SHP77 (cell line): ENCODE measurements at places on chromosomes 5 and 9.

GRCh38 chr9:89806371-89807100 lies 201.7 kb downstream of the GADD45G start:
- DNase-seq: no peak

- peak; percentile 49 for DNase-seq
Measured at GRCh38 chr9:35732800-35733541, 505 bp downstream of the CREB3 start.

DNA sequence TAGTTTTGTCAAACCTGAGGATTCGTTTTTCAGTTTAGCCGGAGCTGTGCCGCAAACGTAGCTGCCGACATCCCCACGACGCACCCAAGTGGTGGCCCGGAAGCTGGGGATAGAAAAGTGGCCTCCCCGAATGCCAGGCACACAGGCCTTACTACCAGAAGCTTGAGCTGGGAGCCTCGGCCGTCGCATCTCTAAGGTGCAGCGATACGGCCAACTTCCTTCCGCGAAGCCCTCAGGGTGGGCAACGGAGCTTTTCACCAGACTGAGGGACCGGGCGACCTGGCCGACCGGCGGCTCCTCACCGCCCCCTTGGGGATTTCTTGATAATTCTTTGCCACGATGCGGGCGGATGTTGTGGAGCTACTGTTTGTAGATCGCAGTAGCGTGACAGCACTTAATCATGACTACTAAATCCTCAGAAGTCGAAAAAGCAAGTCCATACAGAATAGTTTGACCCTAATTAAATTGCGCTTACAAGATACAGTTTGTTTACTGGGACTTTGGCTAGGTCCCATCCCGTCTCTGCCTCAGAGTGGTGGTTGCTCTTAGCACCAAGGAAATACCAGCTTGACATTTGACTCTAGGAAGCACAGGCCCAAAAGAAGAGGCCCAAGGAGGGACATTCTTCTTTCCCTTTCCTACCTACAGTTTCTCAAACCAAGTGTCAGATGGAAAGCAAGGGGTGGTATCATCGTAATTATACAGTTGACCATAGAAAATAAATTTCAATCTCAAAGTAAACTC lies 613 bp upstream of the TMEM267 start:
- peak; percentile 88 for DNase-seq

GRCh38 chr5:135213466-135214239 lies 179.6 kb upstream of the PITX1 start:
- peak; percentile 34 for DNase-seq

DNA sequence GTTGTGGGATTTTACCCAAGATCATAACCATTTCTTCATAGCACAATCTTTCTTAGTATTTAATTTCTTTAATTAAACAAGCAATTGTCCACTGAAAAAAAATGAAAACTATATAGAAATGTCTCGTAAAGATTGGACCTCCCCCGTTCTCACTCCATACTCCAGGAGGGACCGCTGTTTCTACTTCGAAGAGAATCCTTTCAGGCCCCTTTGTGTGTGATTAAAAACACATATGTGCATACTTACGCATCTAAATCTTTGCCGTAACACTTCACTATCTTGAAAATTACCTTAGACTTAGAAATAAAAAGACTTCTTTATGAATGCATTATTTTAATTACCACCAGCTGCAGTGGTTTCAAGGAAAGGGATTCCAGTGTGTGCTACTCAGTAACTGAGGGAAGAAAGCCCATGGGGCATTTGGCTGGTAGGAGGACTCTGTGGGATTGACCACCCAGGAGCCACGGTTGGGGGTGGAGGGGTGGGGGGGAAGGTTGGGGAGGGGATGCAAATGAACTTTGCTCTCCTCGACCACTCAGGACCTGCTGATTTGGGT lies 209.1 kb downstream of the FAM114A2 start:
- DNase-seq: no peak

GRCh38 chr5:35153375-35153932 lies 76.8 kb downstream of the PRLR start:
- DNase-seq: no peak

- DNase-seq: peak; percentile 31
Measured at GRCh38 chr9:3181049-3181953, 337.4 kb upstream of the PUM3 start.

GRCh38 chr9:77533671-77534070 lies 114.5 kb downstream of the GNA14 start:
- no peak for DNase-seq

- peak; percentile 44 for DNase-seq
Measured at GRCh38 chr5:73321757-73322436, 126.7 kb downstream of the FOXD1 start.

- DNase-seq: no peak
Measured at GRCh38 chr5:68953231-68953874, 140.5 kb upstream of the SLC30A5 start.

GRCh38 chr5:97986069-97986468 lies 787.4 kb upstream of the RGMB start:
- no peak for DNase-seq

GRCh38 chr9:90943341-90943740 lies 141.7 kb downstream of the SYK start:
- no peak for DNase-seq

DNA sequence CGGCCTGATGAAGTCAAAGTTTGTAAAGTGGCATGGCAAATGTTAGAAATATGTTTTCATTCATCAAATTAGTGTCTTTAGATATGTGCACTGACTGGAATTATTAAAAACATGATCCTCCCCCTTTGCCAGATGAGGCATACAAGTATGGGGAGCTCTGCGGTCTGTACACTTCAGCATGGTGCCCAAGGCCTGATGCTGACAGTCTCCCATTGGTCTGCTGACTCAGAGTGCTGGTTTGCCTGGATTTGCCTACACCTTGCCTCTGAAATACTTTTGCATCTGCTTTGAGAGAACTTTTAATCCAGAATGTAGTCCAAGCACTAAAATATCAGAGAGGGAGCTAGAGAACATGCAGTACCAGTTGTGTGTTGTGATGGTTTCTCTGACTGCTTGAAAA lies 354.3 kb upstream of the ACTBL2 start:
- no peak for DNase-seq

DNA sequence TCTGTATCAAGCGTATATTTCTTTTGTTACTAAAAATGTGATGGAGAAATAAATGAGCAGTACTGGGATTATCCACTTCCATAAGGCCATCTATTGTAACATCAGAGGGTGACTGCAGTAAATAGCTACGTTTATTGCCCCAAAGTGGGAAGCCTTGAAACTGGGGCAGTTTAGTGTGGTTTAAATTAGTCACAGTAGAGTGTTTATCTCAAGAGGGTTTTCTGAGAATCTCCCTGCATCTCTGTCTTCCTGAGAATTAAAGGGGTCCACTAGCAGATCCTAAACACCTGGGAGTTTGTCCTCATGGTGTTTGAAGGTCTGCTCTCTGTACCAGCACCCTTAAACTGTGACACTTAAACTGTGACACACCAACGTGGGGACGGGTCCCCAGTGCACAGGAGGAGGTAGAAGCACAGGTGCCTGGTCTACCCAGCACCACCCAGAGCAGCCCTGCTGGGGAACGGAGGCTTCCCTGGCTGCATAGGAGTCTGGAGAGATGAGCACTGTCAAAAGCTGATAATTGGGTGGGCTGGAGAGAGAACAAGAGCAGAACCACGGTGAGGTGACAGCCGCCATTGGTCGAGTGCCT lies 25.2 kb downstream of the PRRC2B start:
- no peak for DNase-seq

GRCh38 chr5:71887680-71888079 lies 168.6 kb downstream of the CARTPT start:
- peak; percentile 20 for DNase-seq

DNA sequence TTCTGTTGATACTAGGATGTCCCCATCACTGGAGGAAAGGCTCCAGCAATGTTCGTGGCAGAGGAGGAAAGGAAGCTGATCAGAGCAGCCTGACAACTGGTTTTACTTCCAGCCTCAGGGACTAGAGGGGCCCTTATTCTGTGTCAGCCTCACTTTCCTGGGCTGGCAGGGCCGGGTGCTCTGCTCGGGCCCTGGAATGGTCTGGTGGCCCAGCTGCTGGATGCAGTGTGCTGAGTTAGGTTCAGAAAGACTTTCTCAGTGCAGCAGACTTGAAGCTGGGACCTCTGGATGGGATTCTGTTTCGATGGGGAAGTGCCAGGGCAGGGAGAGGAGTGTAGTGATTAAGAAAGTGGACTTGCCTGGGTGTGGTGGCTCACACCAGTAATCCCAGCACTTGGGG lies 81.0 kb downstream of the MACROH2A1 start:
- DNase-seq: no peak

DNA sequence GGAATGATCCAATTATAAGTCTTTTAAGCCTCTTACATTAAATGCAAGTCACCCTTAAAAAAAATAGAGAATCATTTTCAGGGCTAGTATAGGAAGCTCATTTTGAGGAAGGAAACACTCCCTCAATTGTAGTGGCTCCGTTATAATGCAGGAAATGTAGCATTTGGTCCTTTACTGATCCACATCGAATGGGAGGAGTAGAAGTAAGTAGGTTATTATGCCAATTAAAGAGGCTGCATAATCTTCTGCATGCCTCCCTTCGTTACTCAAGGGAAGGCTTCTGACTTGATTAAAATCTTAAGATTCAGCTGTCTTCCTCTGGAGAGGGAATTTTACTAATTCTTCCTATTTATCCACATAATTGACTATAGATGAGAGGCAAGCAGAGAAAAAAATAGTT lies 579.2 kb upstream of the COX7C start:
- DNase-seq: no peak

DNA sequence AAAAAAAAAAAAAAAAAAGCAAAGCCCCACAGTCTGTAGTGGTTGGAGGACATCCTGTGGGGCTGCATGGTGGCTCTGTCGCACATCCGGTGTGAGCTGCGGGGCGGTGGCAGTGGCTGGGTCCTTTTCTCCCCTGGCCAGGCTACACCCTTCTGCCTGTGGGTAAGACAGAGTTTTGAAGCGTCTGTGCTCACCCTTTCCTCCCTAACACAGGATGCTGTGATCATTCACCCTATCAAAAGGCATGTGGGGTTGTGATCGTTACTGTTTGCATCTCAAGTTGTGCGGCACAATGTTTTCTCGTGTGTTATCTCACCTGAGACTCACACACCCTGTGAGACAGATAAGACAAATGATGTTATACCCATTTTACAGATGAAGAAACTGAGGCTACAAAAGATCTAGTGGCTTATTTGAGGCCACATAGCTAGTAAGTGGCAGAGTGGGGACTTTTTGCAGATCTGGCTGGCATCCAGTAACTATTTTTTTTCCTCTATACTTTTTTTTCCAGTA lies 17.5 kb downstream of the IRF1 start:
- no peak for DNase-seq

DNA sequence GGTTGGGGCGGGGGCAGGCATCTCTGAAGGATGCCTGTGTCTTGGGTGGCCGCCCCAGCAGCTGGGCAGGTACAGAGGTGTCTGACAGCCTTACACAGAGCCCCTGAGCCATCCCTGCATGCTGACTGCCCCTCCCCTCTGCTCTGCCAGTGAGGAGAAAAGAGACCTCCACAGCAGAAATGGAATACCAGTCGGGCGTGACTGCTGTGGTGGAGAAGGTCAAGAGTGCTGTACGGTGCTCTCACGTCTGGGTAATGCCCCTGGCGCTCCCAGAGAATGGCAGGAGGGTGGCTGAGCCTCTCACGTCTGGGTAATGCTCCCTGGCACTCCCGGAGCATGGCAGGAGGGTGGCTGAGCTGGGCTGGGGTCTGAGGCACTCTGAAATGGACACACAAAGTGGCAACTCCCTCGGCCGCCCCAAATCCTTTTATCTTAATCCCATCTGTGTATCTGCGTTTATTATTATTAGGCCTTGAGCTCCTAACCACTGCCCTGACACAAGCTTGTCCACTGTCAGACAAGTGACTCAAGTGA lies 2.5 kb upstream of the RABL6 start:
- no peak for DNase-seq

- no peak for DNase-seq
Measured at GRCh38 chr5:80249901-80250300, 5.9 kb downstream of the SERINC5 start.

DNA sequence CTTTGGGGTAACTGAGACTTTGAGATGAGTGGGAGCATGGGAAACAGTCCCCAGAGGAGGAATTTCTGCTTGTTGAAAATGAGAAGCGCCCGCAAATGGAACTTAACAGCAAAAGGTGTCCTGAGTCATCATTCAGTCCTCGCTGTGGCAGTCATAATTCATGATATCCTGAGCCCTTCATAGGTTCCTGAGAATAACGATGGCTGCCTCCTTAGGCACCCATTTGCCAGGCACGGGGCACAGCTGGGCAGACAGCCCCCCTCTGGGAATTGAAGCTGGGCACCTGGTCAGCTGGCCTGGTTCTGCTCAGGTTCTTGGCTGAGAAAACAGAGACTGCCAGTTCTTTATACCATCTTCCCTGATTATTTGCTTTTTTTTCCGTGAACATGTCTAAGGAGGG lies 69.8 kb upstream of the EGFLAM start:
- no peak for DNase-seq

GRCh38 chr9:76116913-76117312 lies 226.4 kb downstream of the PCSK5 start:
- DNase-seq: no peak

- DNase-seq: peak; percentile 22
Measured at GRCh38 chr5:55159763-55160492, at the start of gene GPX8. Gene GPX8, plus strand, starts transcription at chr5:55160171. Its CDS starts 22 bp downstream, at chr5:55160193.

- DNase-seq: no peak
Measured at GRCh38 chr5:152052470-152052869, 127.8 kb upstream of the GLRA1 start.

DNA sequence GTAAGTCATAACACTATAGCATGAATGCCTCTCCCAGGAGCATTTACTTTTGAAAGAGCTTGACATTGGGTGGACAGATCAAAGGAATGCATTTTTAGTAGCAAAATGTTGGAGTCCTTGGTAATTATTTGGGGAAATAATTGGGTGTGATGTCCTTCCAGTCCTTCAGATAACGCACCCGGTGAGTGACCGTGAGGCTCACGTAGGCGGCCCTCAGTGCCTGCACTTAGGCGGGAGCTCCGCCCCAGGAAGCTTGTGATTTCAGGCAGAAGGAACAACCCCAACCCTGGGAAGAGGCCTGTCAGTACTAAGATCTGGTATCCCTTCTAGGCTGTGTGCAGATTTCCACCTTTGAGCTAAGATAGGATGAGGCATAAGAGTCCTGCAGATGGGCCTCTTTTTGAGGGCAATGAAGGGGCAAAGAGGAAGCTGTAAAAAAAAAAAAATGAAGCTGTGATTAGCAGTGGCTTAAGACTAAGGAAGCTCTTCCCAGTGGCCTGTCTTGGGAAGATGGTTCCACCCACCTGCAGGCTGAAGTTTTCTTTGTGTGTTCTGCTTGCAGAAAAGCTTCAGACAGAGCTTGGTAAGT lies 14.9 kb downstream of the BTNL9 start:
- DNase-seq: no peak

DNA sequence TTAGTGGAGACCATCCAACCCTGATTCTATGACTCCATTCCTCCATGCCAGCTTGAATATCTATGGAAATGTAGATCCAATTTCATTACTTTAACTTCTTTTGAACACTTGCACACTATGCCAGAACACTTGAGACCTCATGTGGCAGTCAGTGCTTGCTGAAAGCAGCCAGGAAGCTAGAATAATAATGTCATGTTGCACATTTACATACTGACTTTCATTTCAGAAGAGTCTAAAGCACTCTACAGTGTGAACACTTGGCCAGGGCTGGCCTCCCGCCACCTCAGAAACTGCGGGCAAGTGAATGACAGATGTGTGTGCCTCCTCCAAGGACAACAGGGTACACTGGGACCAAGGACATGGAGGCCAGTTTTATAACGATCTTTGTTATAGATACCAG lies 97.3 kb downstream of the SLF1 start:
- no peak for DNase-seq

GRCh38 chr9:70535546-70536323 lies 121.3 kb upstream of the KLF9 start:
- DNase-seq: no peak

- DNase-seq: no peak
Measured at GRCh38 chr5:60538955-60539866, 160.8 kb downstream of the DEPDC1B start.

- peak; percentile 27 for DNase-seq
Measured at GRCh38 chr9:98783518-98784226, 12.7 kb downstream of the ANKS6 start.
